ENCODE measurements at places on chromosomes 11 and 22.

GRCh38 chr11:83677730-83678129, 391.6 kb upstream of the CCDC90B start:
- no peak for DNase-seq

DNA sequence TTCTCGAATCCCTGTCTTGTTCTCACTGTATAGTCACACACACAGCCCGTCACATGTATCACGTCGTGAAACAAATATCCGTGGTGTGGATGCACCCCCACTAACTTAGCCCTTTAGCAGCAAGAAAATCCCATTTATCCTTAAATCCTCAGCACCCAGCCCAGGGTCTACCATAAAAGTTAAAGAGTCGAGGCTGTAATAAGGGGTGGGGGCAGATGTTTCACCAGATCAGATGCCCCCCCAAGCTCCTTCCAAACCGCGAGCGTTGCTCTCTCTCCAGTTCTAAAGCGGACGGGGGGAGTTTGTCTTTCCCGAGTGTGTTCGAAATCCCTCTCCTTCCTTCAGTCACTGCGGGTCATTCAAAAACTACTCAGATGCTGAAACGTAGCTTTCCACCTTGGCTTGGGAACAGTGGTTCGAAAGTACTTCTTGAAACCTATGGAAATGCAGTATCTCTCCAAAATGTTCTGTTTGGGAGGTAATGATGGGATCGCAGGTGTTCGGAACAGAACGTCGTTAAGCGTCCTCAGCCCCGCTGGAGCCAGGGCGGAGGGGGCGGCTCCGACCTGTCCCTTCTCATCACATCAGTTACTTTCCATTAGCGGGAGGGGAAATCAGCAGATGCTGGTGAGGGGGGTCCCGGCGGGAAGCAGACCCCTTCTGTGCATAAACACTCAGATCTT, 156.2 kb downstream of the BRD1 start:
- no peak for DNase-seq

DNA sequence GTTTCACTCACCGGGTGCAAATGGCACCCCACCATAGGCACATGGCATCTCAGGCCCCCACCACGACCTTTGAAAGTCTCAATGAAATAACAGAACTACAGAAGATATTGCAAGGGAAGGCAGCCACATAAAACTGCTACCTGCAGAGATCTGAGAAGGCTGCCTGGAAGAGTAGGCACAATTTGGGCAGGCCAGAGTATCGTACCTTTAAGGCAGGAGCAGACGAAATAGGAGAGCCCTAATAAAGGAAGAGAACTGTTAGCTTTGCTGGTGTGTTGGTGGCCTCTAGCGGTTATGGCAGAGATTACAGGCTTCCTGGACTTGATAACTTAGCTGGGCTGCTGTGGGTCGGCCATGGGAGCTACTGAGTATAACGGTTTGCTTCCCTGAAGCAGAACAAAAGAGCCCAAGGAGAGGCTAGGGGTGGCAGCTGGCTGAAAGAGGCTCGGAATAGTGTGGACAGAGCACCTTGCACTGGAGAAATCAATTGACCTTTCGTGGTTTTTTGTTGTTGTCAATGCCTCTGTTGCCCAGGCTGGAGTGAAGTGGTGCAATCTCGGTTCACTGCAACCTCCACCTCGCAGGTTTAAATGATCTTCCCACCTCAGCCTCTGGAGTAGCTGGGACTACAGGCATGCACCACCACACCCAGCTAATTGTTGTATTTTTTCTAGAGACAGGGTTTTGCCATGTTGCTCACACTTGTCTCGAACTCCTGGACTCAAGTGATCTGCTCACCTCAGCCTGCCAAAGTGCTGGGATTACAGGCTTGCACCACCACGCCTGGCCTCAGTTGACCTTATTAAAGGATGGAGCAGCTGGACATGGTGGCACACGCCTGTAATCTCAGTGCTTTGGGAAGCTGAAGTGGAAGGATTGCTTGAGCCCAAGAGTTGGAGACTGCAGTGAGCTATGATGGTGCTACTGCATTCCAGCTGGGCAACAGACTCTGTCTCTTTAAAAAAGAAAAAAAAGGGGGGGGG, 4.8 kb downstream of the SDF2L1 start:
- peak; percentile 56 for DNase-seq

- DNase-seq: no peak
Measured at GRCh38 chr11:2813141-2813908, 72.2 kb downstream of the CDKN1C start.

GRCh38 chr11:693415-693831, 1.6 kb downstream of the DEAF1 start:
- DNase-seq: no peak

DNA sequence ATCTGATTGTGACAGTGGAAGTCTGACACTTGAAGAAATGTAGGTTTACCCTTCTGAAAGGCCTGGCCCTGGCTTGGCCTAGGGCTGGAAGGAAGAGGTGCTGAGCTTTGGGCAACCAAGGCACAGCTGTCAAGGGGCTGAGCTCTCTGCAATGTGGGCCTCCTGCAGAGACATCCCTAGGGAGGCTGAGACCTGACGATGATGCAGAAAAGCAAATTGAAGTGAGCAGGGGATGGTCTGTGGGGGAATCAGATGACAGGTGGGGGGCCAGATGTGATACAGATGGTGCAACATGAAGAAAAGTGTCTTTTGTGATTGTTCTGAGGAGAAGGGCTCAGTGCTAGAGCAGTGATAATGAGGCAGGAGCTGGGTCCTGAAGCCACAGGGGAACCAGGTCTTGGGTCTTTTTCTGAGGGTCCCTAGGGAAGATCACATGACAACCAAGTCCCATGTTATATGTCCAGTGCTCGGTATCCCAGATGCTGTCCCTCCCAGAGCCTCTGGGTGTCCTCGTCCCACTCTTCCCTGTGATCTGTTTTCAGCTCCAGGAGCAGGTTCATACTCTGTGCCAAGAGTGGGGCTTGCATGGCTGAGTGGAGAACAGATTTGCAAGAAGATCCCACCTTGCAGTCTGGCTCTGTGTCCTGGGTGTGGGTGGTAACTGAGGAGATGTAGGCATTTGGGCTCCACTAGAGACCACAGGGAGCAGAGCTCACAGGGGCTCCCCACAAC, 79.9 kb upstream of the VPREB1 start:
- no peak for DNase-seq

GRCh38 chr11:69520186-69520916, 38.9 kb downstream of the LINC01488 start:
- no peak for DNase-seq

GRCh38 chr11:32701616-32702015, 92.8 kb downstream of the CCDC73 start:
- no peak for DNase-seq

DNA sequence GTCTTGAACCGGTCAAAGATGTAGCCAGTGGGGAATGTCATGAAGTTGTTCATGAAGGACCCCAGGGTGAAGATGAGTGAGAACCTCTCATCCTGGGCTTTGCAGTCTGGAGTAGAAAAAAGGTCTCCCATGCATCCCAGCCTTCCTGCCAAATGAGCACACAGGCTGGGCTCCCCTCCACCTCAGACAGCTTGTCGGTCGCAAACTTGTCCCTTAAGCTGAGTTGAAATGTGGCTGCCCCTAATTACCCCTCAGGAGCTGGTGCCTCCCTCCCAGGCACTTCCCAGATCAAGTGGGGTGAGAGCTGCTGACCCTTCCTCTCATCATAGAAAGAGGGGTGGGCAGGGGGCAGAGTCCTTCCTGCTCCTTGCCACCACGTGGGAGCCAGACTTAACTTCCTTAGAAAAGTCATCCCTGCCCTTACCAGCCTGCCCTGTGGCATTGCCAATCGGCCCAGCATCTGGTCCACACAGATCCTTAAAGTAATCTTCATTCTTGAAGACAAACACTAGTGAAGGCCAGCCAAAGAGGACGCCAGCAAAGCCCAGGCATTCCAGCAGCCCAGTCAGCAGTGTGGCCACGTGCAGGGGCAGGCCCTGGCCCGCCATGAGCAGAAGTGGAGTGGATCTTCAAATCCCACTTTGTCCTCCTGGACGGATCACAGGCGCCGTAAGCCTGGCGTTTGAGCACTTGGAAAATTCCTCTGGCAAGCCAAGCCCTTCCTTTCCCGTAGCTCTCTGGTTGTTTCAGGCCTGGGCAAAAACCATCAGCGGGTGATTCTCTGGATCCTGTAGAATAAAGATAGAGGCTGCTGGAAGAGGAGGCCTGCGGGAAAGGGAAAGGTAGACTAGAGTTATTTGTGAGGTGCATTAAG, 1.1 kb downstream of the SLC43A3 start:
- no peak for DNase-seq

- DNase-seq: no peak
Measured at GRCh38 chr11:92595052-92595451, 370.4 kb downstream of the FAT3 start.

DNA sequence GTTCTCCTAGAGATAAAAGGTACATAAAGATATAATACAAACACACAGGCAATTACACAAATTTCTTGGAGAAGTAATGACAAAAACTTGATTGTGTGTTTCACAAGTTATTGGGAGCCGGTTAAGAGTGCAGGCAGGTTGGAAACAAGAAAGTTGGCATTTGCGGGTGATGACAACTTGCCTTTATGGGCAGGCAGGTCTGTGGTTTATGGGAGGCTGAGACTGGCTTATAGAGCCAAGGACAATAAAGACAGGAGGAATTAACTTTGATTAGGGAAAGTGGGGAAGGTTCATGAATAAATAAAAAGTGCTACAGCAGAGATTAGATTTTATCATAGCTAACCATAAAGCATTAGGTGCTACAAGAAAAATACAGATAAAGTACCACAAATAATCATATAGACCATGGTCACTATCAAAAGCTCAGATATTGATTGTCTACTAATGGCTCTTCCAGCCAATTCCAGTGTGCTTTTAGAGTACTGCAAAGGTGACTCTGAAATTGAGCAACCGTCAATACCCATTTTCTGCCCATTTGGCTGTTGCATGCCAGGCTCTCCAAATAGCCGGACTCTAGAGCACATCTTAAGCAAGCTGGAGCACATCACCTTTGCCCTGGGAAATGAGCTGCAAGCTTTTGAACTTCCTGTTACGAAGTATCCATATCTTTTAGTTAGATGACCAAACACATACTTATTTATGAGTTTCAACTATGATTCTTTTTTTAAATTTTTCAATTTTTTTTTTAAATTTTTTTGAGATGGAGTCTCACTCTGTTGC, 33.9 kb upstream of the GAB2 start:
- no peak for DNase-seq

- DNase-seq: no peak
Measured at GRCh38 chr11:86041975-86042378, 26.9 kb downstream of the PICALM start.

- no peak for DNase-seq
Measured at GRCh38 chr11:44729713-44730112, 3.0 kb downstream of the TSPAN18 start.

GRCh38 chr22:17576470-17576869, 13.2 kb downstream of the SLC25A18 start:
- DNase-seq: no peak

GRCh38 chr11:47002390-47002789, 65.8 kb downstream of the CSTPP1 start:
- no peak for DNase-seq

DNA sequence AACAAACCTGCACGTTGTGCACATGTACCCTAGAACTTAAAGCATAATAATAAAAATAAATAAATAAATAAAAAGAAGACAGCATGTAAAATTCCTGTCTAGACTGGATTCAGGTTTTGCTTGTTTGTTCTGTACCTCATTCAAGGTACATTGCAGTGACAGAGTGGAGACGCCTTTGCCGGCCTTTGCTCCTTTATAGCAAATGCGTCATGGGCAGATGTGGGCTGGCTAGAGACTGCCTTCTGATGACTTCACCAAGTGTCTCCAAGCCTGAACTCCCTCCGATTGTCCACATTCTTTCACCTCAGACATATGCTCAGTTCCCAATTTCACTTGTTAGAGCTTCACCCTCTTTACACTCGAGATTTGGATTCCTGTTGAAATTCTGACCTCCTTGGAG, 147.8 kb upstream of the ARHGAP20 start:
- DNase-seq: no peak

DNA sequence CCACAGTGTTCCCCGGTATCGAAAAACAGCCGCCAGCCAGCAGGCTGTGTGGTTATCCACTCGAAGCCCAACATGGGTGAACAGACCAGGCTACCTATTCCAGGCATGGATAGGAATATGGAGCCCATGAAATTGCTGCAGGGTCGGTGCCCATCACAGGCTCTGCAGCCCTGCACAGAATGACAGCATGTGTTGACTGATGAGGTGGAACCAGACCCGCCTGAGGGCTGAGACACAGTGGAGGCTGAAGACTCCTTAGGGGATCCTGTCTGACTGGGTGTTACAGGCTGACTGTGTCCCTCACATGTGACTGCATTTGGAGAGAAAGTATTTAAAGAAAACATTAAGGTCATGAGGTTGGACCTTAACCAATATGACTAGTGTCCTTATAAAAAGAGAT, 6.2 kb upstream of the YPEL1 start:
- DNase-seq: no peak

GRCh38 chr11:40168414-40168813, 1291.0 kb downstream of the LRRC4C start:
- no peak for DNase-seq

DNA sequence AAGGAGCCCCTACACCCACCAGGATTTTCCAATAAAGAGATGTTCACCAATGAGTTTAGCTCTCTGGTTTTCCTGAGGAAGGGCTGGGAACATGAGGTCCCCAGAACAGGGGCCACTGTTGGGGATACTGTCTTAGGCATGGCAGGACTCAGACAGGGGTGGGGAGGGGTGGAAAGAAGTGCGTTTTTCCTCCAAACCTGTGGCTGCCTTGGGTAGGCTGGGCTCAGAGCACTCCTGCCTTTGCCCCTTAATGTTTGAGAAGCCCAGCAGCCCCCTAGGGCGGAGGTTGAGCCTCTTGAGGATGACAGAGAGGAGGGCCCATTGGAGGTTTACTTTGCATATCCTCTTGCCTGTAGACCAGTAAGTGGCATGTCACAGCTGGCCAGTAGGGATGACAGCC, 10.6 kb downstream of the MTFP1 start:
- DNase-seq: no peak

- DNase-seq: no peak
Measured at GRCh38 chr11:70746351-70746750, 348.0 kb downstream of the CTTN start.

DNA sequence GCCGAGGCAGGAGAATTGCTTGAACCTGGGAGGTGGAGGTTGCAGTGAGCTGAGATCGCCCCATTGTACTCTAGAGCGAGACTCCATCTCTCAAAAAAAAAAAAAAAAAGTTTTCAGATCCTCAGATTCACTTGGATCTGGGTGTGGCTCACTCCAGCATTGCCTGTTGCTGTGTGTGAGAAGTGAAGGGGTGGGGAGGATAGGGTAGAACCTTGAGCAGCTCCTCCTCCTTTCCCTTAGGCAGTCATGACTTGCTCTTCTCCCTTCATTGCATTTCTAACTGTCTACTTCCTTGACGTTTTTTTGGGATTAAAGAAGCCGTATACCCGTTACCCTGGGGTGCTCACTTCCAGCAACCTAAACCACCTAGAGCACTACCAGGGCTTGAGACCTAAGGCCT, 63.1 kb upstream of the YWHAH start:
- no peak for DNase-seq

GRCh38 chr11:79564288-79564925, 123.6 kb upstream of the TENM4 start:
- DNase-seq: no peak

- DNase-seq: no peak
Measured at GRCh38 chr11:115300660-115301428, 203.4 kb downstream of the CADM1 start.

- no peak for DNase-seq
Measured at GRCh38 chr11:3849297-3849874, 6.1 kb upstream of the STIM1 start.
